CD4-positive, alpha-beta T cell treated with Interleukin-17A for 4 hours (primary cell): ENCODE measurements at places on chromosomes 6 and 20.

DNA sequence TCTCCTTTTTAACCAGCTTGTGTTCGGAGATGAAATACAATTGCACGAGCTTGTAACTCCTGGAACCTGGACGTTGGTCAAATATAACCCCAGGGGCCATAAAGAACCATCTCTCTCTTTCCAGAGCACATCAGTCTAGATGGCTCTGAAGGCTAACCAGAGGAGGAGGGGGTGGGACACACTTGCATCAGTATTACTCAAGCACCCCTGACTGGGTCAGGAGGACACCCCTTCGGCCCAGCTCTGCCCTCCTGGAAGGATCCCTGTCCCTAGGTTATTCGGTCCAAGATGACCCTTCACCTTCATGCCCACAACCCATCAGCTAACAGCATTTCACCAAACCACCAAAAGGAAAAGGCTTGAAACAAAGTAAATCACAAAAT is 67.1 kb downstream of the FYN start:
- no peak for DNase-seq

DNA sequence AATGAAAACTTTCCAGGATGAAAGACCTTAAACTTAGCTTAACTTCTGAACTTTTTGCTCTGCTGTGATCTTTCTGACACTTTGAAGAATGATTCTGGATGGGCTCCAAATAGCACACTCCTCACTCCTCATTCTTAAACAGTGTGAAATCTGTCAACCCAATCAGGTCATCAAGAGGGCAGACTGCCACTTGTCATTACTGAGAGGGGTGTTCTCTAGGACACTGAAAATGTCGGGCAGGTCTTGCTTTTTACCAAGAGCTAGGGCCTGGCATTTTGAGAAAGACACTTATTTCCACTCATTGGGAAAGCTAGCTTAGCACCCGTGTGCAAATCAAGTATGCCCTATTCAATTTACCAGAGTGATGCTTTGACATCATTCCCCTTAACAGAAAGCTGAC is 122.2 kb downstream of the MTFR2 start:
- no peak for DNase-seq

DNA sequence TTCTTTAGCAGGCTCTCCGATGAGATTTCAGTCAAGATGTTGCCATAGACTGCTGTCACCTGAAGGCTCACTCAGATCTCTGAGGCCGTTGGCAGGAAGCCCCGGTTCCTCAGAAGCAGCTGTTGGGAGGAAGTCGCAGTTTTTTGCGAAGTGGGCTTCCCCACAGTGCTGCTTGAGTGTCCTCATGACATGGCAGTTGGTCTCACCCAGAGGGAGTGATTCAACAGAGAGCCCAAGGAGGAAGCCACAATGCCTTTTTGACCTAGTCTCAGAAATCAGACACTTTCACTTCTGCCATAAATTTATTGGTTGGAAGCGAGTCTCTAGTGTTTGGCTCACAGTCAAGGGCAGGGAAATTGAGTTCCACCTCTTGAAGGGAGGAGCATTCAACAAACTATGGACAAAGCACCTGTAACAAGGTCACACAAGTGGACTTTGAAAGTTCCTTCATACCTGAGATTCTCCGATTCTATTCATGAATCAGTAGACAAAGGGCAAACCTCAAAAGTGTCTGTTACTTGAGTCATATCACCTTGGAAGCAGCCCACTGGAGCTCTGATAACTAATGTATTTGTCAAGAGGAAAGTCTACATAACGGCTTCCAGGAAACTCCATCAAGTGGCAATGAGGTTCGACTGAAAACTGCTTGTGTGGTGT is 208.3 kb downstream of the TASP1 start:
- no peak for DNase-seq

GRCh38 chr6:45657226-45657625 is 279.5 kb upstream of the SUPT3H start:
- no peak for DNase-seq

GRCh38 chr6:10312445-10312844 is 102.4 kb downstream of the TFAP2A start:
- DNase-seq: no peak

GRCh38 chr6:136014454-136015437 is 163.2 kb downstream of the PDE7B start:
- DNase-seq: no peak

GRCh38 chr20:19603376-19603750 is 154.7 kb upstream of the RIN2 start:
- DNase-seq: no peak

- no peak for DNase-seq
These were observed 8.2 kb downstream of the TAB2 start for GRCh38 chr6:149325648-149326236.

DNA sequence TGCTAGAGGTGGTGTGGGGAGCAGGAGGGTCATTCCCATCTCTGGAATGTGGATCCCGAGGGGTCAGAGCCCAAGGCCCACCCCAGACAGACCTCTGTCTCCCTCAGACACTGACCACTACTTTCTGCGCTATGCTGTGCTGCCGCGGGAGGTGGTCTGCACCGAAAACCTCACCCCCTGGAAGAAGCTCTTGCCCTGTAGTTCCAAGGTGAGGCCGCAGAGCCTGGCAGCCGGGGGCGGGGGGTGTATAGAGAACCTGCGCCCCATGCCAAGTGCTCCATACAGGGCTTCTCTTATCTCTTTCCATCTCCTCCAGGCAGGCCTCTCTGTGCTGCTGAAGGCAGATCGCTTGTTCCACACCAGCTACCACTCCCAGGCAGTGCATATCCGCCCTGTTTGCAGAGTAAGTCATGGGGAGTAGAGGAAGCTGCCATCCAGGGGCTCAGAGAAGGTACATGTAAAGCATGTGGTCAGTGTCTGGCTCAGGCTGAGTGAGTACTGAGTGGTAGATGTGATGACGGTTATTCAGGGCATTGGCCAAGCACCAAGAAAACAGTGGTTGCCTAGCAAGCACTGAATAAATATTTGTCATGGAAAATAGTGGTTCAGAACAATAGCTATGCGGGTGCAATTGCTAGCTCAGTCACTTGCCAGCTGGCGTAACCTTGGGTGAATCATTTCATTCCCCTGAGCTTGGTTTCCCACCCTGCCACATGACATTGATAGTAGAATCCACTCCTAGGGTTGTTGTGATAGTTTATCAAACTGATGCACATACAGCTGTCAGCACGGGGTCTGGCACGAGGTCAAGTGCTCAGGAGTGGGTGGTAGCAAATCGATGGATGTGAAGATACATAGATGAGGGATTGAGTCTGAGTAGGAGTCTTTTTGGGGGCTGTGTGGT is 3.5 kb downstream of the PIGT start:
- DNase-seq: no peak

GRCh38 chr20:22977047-22977785 is 57.9 kb upstream of the SSTR4 start:
- DNase-seq: no peak

DNA sequence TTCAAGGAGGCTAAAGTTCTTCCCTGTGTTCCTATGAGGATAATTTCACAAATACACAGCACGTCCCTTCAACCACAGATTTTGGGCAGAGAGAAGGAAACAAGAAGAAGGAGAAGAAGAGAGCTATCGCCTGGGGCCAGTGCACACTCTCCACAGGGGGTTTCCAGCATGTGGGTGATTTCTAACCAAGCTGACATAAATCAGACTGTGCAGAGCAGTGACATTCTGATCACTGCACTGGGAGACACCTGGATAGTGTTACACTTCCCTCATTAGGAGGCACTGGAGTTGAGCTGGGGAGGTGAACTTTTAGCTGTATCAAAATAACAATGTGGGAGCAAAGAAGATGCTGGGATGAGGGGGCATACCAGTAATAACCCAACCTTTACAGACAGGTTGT is 71.8 kb upstream of the CENPW start:
- no peak for DNase-seq

- DNase-seq: no peak
These were observed 163.3 kb upstream of the HCRTR2 start for GRCh38 chr6:55011034-55011433.

GRCh38 chr20:13700761-13701160 is 62.0 kb upstream of the TASP1 start:
- DNase-seq: no peak

- no peak for DNase-seq
These were observed 973 bp downstream of the CD40 start for GRCh38 chr20:46119028-46119546.

- peak; percentile 27 for DNase-seq
These were observed 2.6 kb downstream of the FASTKD5 start for GRCh38 chr20:3156811-3157619.

- no peak for DNase-seq
These were observed 134.1 kb upstream of the CITED2 start for GRCh38 chr6:139508576-139508975.

DNA sequence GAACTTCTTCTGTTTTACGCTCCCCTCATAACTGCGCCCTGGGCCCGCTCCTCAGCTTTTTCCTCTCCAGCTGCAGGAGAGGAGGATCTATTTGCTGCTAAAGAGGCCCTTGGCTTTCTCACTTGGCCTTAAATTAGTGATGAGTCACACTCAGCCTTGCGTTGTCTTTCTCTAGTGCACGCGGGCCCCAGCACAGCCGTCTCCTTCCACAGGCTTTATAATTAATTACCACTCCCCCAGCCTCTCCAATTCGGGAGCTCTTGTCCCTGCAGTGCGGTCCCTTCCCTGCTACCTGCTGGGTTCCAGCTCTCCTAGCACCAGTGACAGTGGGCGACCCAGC is 25.2 kb downstream of the PACSIN1 start:
- DNase-seq: no peak

DNA sequence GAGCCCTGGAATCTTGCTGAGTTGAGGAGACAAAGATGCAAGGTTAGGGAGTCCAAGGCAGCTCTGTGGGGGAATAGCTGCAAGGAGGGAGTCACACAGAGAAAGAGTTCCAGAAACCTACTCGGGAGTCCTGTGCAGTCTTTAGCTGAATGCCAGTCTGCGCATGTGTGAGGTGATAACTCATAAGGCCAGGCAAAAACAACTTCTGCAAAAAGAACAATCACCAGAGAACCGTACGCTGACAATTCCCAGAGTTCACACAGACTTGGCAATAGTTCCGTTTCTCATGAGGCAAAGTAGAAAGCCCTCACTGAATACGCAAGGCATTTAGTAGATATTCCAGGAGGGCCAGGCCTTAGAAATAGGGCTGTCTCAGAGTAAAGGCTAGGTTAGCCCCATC is 135.2 kb upstream of the TAB2 start:
- no peak for DNase-seq

DNA sequence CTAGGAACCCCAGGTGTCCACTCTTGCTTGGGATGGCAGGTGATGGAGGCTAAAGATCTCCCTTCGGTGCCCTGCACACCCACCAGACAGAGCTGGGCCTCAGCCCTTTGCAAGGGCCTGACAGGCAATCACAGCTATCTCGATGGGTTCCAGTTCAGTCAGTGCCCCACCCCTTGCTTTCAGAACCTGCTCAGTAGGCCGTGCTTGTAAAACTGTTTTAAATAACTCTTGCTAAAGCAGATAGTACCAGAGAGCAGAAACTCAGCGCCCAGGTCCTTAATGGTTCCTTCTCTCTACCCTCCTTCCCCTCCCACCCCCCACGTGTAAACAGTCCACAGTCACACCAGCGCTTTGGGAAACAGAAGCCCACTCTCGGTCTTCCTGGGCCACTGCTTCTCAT is 39.2 kb downstream of the C6orf132 start:
- no peak for DNase-seq

DNA sequence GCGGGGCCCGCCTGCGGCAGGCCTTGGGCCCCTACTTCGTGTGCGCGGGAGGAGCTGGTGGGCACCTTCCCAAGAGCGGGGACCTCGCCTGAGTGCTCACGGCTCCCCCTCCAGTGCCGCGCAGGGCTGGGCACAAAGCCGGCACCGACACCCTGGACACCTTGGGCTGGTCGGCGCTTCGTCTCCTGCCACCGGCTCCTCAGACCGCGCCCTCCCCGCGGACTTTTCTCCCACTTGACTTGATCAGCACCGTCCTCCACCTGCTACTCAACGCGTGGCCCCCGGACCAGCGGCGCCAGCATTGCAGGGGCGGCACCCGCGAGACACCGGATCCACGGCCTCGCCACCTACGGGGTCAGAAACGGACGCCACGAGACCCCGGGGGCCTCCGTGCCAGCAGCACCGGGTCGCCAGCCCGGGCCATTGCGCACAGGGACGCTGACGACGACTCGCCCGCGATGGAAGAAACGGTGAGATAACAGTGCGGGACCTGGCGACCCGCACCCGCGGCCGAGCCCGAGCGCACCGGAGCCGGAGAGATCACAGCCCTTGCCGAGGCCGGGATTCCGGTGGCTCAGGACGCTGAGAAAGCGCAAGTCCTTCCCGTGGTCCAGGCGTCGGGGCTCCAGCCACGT is 154.2 kb downstream of the DLL1 start:
- no peak for DNase-seq

DNA sequence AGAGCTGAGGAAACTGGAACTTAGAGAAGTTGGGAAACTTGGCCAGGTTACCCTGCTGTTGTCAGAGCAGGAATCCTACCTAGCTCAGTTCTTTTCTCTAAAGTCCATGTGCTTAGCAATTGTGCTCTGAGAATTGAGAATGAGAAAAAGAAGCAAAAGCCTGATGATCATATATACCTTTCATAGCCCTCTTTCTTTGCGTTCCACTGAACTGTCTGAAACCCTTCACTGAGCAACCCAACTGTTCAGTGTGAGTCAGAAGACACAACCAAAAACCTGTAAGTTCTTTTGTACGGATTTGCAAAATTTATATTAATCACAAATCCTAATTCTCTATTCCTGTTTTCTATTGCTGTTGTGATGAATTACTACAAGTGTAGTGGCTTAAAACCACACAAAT is 80.6 kb downstream of the PHF3 start:
- no peak for DNase-seq

GRCh38 chr6:141029908-141030307 is 1102.8 kb upstream of the GJE1 start:
- DNase-seq: no peak

DNA sequence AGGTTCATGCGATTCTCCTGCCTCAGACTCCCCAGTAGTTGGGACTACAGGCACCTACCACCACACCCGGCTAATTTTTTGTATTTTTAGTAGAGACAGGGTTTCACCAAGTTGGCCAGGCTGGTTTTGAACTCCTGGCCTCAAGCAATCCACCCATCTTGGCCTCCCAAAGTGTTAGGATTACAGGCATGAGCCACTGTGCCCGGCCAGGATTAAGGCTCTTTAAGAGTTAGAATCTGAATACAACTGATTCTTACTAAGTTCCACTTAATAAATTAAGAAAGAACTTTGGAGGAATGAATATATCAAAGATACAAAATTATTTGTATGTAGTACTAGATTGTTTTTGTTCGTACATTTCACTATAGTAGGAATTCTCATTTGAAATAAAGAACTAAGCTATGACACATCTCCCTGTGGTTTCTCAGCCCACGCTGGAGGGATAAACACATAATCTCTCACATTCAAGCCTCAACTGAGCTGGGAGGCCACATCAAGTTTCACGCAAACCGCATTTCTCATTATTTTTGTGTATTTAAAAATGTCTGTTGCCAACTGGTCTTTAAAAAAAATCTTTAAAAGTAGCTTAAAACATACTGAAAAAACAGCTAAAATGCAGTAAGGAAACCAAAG is 34.2 kb downstream of the DTNBP1 start:
- DNase-seq: peak; percentile 44

GRCh38 chr6:76881414-76881813 is 581.9 kb downstream of the HTR1B start:
- DNase-seq: no peak
